ENCODE measurements at places on chromosomes 1 and 21.
A peak's percentile ranks its signal among the peaks of the same experiment; 100 is the strongest.

DNA sequence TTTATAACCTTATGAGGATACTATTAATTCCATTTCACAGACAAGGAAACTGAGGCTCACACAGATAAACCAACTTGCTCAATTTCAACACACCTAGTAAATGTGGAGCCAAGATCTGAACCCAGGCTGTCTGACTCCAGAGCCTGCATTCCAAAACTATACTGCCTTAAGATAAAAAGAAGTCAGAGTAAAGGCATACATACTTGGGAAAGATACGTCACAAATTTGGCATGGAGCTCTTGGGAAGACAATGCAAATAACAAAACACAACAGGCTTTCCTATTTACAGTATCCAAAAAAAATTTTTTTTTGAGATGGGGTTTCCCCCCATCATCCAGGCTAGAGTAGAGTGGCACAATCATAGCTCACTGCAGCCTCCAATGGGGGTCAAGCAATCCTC lies 5.9 kb downstream of the AKT3 start:
- no peak for DNase-seq

DNA sequence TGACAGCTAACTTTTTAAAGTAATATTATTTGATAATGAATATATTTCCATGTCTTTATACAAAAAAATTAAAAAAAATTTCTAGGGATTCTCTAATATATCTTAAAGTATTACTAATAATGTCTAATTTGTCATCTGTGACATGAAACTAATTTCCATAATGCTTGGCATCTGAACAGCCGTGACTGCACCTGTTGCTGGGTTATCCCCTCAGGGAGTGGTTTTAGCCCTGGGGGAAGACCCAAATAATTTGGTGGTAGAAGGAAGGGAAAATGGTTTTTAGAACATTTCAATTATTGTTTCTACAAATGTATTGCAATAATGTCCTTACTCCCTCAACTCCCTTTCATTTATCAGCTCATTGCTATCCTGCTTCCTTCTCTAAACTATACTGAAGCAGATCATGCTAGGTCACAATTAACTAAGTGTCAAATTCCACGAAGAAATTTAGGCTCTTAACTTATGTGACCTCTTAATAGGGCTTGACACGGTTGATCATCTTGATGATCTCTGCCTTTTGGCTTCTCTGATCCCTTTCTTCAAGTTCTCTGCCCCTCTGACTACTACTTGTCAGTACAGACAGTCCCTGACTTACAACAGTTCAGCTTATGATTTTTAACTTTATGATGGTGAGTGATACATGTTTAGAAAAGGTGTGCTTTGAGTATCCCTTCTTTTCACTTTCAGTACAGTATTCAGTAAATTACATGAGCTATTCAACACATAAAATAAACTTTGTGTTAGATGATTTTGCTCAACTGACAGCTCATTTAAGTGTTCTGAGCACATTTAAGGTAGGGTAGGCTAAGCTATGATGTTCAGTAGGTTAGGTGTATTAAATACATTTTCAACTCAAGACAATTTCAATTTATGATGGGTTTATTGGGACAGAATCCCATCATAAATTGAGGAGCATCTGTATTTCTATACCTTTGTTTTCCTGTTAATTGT lies 26.4 kb upstream of the DPH5 start:
- DNase-seq = peak; percentile 24

- no peak for DNase-seq
Observed at GRCh38 chr21:34670962-34671348, 2.2 kb downstream of the CLIC6 start.

DNA sequence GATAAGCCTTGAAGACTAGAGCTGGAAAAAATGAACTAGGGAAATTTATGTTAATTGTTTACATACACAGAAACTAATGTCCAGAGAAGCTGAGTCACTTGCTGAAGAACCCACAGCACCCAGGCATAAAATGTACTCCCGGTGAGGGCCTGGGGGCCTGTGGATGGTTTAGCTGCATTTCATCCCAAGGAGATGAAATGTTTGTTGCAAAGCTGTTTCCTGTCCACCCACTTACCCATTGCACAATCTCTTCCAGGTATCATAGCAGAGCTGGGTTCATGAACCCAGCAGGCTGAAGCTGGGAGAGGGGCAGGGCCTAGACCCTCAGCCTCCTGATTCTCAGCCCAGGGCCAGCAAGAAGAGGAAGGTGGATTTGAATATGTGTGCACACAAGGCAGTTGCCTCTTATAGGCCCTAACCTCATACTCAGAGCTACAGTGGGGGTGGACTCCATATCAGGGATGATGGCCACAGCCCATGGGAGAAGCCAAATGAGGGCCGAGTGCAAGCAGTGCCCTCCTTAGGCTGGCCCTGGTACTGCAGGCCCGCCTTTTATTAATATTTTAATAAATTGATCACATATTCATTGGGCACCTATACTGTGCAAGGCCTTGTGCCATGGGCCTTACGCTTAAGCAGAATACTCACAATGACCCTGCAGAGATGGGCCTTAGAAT lies 110.8 kb downstream of the LACTBL1 start:
- DNase-seq = no peak

DNA sequence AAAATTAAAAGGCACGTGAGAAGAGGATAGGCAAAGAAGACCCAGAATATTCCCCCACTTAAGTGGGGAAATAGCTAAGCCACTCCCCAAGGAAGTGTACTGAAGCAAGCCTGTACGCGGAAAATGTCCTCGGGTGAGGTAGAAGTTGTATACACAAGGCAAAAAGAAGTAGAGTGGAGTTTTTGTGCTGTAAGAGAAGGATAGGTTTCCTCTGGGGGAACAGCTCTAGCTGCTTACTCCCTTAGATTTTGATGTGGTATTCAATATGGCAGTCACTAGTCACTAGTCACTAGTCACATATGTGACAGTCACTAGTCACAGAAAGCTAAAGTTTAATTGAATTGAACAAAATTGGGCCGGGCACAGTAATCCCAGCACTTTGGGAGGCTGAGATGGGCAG lies 7.6 kb downstream of the TXNIP start:
- no peak for DNase-seq

GRCh38 chr1:213983493-213984386 lies 4.0 kb upstream of the PROX1 start:
- DNase-seq = peak; percentile 28

DNA sequence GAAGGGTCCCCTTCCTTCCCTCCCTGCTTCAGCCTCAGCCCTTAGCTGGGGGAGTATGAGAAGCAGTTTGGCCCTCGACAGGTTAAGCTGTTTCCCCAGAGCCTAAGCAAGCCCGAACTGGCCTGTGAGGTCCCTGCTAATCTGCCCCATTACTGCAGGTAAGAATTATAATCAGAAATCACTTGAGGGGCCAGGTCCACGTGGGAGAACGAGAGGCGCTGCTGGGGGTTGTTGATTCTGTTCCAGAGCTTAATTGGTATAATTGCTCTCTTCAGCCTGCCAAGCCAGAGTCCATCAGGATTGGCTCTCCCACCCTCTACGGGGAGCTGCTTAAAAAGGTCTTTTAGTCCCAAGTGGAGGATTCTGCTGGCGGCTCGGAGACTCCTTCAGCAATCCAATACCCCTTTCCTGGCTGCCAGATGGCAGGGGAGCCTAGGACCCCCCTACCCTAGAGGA lies 70.8 kb downstream of the UBE2T start:
- DNase-seq = no peak

DNA sequence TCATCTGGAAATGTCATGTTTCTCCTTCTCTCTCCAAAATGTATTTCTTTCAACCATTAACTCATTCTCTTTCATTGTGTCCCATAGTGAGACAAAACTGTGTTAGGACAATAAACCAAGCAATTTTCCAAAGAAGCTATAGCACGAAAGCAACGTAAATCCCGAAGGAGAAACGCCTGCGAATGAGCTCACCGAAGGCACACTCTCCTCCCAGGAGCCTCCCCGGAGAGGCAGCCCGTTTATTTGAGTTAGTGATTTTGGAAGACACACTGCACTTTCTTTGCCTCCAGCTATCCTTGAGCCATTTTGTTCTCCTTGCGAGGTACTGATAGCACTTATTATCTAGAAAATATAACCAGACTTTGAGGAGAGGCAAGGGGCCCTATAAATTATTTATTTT lies 41.2 kb downstream of the RSPH1 start:
- DNase-seq = peak; percentile 22

DNA sequence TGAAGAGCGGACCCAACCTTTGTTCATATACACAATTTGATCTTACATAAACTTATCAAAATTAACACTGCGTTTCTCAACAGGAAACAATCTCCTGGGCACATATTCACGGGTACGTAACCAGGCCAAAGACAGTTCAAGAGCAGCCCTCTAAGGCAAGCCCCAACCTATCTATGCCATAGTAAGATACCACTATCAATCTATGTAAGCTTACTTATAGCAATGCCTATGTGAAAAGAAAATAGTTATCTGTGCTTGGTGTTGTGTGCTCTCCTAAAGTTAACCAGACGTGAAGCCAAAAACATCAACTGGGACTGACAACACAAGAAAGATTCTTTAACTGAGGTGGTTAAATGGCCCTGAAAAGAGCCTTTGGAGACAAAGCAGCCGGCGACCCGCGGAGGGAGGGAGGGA lies 49.4 kb upstream of the BOLA1 start:
- DNase-seq = peak; percentile 40

DNA sequence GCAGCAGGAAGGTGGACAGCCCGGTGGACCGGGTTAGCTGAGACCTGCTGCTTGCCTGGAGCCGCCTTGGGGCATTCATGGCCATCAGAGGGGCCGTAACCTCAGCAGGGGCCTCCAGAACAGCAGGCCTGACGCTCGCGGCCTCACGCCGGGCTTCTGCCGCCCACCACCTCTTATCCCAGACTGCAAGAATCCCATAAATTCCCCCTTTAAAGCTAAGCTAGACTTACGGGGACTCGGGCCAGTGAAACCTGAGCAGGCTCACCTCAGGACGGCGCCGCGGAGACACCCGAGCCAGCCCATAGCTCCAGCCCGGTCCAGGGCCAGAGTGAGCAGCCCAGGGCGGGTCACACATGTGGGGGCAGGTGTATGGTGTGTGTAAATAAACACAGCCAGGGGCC lies 132.3 kb downstream of the GLIS1 start:
- no peak for DNase-seq

GRCh38 chr21:29261555-29262540 lies 36.9 kb upstream of the BACH1 start:
- no peak for DNase-seq

DNA sequence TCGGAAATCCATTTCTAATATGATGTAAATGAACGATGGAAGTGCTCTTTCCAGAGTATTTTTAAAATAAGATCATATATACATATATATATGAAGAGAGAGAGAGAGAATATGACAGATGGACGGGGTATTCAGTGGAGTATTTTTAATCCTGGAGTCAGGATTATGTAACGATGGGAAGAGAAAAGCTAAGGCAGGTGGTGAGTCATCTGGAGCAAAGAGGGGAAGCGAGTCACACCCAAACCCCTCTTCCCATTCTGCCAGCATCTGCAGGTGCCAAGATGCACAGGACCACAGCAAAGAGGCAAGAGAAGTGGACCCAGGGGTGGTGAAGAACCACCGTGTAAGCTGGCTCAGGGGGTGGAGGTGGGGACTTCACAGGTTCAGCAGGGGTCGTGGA lies 102.7 kb upstream of the GRIK3 start:
- no peak for DNase-seq

GRCh38 chr1:100575406-100575805 lies 37.5 kb downstream of the GPR88 start:
- DNase-seq = no peak

- DNase-seq = peak; percentile 63
Observed at GRCh38 chr1:29121936-29122681, 1.6 kb downstream of the TMEM200B start.

- DNase-seq = no peak
Observed at GRCh38 chr1:186878356-186878755, 49.6 kb downstream of the PLA2G4A start.

GRCh38 chr21:42887326-42887725 lies 5.8 kb upstream of the NDUFV3 start:
- DNase-seq = no peak

DNA sequence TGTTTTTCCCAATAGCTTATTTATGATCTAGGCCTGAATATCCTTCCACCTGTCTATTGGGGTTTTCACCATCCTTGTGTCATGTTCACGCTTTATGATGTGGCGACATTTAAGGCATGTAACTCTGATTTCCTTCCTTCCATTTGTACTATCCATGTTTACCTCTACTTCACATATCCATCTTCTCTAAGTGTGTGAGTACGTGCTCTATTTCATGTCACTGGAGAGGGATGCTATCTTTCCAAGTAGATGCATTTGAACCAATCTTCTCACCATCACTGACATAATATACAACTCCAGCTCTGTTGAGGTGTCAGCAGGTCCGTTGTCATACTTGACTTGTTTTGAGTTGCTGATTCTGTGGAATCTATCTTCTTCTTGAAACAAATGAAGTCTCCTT lies 283.2 kb downstream of the PTBP2 start:
- DNase-seq = no peak

GRCh38 chr1:214420341-214420740 lies 131.1 kb downstream of the PTPN14 start:
- DNase-seq = no peak

DNA sequence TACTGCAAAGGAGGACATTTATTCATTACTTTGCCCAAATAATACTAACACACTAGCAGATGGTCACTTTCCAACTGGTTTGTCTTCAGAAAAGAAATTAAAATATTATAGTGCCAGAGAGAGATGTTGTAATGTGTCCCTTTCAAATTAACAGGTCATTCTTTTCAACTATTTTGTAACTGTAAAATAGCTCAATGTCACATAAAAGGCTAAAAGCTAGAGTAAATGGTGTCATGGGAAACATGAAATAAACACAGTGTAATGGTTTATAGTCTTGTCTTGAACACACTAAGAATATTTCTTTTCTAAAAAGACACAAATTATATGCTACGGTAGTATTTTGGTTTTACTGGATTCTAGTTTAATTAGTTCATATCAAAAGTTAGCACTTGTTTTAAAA lies 77.8 kb downstream of the ADGRL2 start:
- no peak for DNase-seq

DNA sequence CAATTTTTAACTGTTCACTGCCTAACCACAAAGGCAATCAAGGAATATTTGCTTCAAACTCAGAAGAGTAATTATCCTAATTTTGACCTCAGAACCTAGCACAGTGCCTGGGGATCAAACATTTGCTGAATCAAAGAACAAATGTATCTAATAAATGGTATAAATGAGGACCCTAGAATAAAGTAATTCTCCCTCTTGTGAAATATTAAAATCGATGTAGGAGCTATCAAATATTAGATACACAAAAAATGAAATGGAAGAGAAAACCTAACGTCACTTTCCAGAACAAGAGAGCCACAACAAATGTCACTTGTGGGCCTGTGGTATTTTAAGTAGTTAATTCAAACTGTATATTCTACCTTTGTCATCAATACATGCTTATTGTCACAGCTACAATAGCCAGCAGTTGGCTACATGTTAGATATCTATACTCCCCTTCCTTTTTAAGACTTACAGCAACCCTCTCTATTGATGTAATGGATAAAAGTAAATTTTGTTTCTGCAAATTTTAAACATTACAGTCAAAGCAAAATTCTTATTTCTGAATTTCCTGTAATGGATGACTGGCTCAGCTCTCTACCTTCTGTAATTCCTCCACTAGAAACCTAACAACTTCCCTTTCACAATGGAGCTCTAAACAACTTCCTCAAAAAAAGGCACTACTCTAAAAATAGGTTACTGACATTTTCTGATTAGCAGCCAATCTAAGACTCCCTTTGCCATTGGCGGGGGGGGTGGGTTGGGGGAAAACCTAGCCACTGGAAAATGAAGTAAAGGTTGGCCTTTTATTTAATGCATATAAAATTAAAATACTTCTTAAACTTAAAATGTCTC lies 37.6 kb downstream of the PUM1 start:
- DNase-seq = no peak
